ENCODE measurements at places on chromosomes 5 and 9.

- DNase-seq: no peak
These were observed 40.4 kb upstream of the APC start for GRCh38 chr5:112697322-112697721.

DNA sequence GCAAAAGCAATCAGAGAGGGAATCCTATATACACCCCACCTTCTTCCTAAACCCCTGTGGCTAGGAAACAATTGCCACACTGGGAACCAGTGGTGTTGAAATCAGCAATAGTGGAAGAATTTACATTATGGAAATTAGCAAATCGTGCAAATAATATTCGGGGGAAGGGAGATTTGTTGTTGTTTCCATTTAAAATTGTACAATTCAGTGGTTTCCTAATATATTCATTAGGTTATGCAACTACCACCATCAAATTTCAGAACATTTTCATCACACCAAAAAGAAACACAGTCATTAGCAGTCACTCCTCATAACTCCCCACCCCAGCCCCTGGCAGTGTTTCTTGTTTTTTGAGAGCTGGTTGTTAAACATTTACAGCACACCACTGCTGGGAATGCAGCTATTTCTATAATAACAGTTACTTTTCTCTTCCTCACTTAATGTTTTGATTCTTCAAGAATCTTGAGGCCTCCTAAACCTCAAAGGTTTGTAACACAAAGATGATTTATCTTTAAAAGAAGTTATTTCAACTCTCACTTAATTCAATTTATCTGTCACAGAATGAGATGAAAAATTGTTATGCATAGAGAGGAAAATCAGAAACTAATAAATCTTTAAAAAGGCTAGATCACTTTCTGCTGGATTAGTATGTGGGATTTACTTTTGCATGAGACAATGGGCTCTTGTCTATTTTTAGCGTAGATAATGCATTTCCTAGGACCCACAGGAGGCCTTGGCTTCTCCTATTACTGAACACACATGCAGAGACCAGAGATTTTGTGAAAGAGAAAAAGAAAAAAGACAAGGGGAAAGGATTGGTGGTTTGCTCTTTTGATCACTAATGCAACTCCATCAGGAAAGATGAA lies 91.8 kb upstream of the DAPK1 start:
- no peak for DNase-seq

DNA sequence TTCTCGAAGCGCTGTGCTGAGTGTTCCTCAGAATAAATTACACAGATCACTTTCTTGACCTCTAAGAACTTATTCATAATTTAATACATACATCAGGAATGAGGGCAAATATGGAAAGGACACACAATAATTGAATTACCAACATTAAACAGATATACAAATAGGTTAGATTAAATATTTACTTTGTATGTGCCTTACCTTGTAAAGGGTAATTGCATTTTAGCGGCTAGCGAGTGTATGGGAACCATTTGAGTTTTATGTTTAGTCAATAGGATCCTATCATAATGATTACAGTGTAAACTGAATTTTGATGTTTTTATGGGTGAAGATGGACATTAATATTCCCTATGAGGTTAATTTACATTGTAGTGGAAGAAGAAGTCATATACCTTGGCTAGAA lies 1187.1 kb upstream of the WWC1 start:
- DNase-seq: no peak

DNA sequence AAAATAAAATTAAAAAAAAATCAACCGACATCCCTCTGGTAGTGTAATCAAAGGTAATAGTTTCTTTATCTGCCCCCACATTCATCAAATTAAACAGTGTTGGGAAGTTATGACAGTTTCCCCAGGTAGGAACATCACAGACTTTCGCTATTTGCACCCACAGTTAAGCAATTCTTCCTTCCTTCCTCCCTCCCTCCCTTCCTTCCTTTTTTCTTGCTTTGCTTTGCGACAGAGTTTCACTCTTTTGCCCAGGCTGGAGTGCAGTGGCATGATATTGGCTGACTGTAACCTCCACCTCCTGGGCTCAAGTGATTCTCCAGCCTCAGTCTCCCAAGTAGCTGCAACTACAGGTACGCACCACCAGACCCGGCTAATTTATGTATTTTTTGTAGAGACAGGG lies 10.8 kb upstream of the BICD2 start:
- DNase-seq: no peak

DNA sequence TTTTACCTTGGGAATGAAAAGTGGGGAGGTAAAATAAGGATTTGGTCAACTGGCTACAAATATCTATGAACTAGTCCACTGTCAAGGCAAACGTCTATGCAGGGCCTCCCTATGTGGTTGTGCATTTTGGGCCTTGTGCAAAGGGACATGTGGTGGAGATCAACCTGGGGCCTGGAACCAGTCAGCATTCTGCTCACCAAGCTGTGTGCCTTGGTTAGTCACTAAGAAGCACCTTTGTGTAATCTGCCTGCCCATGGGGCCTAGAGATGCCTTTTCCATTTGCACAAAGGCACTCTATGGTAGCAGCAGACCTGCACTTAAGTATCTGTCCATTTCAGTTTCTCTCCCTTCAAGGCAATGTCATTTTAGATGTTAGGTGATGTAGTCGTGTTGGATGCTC lies 184.0 kb downstream of the GNAQ start:
- no peak for DNase-seq

DNA sequence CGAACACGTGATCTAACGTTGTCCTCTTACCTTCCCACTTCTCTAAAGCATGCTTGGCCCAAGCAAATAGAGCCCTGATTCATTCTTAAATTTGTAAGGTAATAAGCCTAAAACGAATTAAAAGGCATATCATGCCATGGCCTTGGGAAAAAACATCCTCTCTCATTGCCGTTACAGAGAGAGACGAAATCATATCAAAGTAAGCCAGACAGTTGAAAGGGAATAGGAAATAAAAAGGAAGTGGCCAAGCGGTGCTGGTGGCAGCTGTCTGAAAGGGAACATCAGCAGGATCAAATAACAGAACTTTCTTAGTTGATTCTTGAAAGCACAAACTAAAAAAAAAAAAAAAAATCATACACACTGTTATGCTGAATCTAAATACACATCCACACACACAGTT lies 49.1 kb upstream of the CDH6 start:
- DNase-seq: no peak

GRCh38 chr5:166726406-166726805 lies 1565.0 kb upstream of the WWC1 start:
- DNase-seq: no peak
